ENCODE measurements at places on chromosomes 12 and 14.

GRCh38 chr14:81264671-81265070, 43.9 kb upstream of the GTF2A1 start:
- DNase-seq: no peak

- DNase-seq: no peak
Measured at GRCh38 chr12:52708010-52708409, 4.7 kb upstream of the KRT77 start.

DNA sequence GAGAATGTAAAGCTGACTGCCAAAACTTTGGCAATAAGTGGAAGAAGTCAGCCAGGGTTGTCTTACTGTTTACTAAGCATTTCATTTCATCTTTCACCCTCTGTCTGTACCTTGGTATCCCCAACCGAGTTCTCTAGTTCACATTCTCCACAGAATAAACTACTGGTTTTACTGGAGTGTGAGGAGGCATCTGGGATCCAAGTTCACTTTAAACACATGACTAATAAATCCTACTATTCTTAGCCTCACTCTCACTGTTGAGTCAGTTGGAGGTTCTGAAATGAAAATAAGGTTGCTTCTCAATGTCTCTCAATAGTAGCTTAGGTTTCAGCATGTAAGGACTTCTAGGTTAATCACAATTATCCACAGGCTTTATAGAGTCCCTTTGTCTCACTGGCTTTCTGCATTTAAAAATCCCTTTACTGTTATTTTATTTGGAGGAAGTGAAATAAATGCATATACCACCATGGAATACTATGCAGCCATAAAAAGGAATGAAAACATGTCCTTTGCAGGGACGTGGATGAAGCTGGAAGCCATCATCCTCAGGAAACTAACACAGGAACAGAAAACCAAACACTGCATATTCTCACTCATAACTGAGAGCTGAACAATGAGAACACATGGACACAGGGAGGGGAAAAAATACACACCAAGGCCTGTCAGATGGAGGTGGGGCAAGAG, 95.8 kb downstream of the EPS8 start:
- no peak for DNase-seq

DNA sequence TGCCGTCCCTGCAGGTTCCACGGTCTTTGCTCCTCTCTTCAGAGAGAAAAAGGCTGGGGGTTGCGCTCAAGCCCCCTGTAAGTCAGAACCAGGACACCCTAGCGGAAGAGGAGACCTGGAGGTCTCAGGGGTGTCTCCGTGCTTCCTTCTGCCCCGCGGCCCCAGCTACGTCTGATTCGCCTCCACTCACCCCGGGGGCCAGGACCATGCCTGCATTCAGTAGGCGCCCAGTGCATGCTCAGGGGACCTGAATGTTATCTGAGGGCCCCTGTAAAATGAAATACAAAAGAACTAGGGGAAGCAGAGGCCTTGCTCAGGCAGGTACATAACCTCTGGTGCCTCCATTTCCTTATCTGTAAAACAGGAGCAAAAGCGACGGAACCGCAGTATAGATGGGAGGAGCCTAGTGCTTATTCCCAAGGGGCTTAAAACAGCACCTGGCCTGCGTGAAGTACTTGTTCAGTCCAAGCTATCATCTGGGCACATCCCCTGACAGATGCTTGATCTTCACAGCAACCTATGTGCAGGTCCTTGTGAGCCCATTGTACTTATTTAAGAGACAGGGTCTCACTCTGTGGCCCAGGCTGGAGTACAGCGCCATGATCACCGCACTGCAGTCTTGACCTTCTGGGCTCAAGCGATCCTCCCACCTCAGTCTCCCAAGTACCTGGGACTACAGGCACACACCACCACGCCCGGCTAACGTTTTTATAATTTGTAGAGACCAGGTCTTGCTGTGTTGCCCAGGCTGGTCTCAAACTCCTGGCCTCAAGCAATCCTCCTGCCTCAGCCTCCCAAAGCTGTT, 110.3 kb upstream of the NCOR2 start:
- peak; percentile 57 for DNase-seq

DNA sequence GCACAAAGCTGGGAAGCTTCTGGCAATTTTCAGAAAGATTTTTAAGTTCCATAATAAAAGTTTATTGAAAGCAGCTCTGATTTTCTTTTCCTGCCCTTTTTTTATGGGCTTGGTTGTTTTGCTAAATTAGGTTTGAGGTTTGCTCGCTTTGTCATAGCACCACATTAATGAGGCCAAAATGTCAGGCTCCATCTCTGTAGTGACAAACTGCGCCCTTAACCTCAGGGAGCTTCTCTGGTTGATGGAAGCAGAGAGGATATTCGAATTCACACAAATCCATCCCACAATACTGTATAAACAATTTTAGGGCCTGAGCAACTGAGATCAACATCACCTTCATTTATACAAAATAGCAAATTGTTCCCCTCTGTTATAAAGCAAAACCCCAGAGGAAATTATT, 342.6 kb upstream of the TMPO start:
- no peak for DNase-seq

DNA sequence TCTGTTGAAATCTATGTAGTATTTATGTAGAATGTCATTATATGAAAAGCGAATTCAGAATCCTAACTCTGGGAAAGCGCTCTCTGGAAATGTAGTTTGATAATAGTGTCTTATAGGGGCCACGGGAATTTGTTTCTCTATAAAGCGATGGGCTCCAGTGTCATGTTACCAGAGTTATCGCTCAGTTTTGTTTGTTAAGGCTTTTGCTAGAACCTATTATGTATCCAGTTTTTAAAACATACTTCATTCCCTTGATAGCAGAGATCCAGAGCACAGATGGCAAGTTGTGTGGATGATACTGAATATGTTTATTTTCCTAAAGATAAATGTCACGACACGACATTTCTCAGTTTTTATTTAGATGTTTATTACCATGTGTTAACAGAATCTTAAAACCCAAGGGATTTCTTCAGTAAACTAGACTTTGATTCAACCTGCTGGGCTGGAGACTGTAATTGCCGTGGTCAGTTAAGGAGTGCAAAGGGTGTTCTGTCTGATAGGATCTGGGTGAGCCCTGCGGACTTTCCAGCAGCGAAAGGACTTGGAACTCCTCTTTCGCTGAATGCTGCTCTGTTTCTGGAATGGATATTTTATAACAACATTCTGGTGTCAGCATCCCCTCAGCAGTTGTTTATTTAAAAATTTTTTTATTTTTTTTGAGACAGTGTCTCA, 1.7 kb upstream of the DNAH10 start:
- no peak for DNase-seq

GRCh38 chr12:28998662-28999120, 150.4 kb upstream of the FAR2 start:
- DNase-seq: peak; percentile 26

DNA sequence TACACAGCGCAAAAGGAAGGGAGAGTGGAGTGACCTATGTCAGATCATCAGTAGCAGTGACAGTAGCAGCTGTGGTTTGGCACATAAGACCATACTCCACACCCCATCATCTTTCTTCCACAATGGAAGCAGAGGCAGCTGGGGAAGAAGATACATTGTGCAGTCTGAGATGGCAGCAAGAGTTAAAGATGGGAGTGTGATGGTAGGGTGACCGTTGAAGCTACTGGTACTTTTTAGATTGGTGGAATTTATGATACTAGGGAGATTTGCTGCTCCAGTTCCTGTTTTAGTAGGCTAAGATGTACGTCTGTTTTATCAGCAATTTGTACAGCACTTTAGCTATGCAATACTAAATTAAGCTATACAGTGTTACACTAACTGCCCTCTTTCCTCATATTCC, 291.0 kb downstream of the FUT8 start:
- no peak for DNase-seq

DNA sequence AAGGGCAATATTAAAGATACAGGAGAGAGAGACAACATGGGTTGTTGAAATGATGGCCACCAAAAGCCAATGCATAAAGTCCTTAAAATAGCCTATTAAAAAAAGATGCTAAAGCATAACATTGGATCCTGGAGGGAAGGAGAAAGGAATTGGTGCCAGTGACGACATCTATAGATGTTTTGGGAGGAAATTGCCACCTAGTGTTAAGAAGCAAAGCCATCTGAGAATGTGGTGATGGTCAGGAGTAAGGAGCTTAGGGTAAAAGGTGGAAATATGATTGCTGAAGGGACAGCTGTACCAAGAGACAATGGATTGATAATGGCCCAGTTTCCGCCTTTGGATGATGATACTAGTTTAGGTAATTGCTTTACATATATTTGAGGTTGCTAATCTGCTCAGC, 85.1 kb downstream of the TMEM30B start:
- DNase-seq: no peak

DNA sequence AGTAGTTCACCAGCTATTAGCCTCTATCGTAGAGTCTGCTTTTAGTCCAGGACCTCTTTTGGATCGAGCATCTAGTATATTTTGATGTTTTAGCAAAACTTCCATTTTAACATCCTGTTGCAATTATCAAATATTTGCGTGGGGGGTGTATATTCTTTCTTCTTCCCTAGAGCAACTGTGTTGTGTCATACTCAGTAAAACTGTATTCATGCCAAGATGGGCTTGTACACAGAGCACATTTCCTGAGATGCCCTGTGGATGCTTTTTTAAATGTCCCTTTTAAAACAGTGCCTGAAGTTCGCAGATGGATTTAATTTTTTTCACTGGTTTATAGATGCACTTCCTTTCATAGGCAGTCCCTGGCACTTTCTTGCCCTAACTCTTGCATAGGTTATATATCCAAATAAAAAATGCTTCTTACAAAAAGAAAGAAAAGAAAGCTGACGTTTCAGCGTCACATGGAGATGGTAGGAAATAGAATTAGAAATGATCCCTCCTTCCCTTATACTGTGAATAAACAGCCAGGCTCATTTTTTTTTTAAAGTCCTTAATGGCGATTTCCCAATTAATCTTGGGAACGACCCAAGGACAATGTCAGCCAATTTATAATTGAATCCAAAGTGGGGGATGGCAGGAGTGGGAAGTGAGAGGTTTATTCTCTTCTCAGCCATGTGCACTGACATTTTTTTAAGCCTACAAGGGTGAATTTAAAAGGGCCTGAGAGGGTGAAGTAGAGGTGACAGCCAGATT, 247.0 kb downstream of the SLC41A2 start:
- DNase-seq: no peak

All from NCI-H2171 (cell line).